ENCODE measurements at places on chromosomes 11 and 22. TPM values are rescaled to one million over a fixed set of nuclear protein-coding genes. Genes with fewer than 3 reads are reported as not detected.

The MMP8 gene
- not detected for total RNA-seq

DNA sequence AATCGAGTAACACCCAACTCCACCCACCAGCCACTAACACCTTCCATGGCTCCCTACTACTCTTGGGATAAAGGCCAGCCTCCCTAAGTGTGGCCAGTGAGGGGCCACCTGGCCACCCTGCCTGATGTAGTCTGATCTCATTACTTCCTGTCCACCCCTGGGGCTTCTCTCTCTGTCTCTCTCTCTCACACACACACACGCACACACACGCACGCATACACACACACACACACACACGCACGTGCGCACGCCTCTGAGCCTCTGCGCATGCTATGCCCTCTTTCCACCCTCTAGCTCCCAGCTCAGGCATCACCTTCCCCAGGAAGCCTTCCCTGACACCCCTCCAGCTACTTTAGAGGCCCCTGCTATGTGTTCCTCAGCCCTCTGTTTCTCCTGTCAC, 3.9 kb downstream of the MFNG start:
- H3K36me3 ChIP-seq: no peaks in the 10 kb centered on the region
- no peaks in the 10 kb centered on the region for H3K27me3 ChIP-seq
- H3K4me3 ChIP-seq: no peak overlapping the region
- DNase-seq: no peak
- H3K4me1 ChIP-seq: peaks cover 3% of the 10 kb centered on the region

GRCh38 chr11:26276798-26277424, 55.0 kb upstream of the ANO3 start:
- no peaks in the 10 kb centered on the region for H3K36me3 ChIP-seq
- no peaks in the 10 kb centered on the region for H3K27me3 ChIP-seq
- no peaks in the 10 kb centered on the region for H3K4me1 ChIP-seq
- no peak overlapping the region for H3K27ac ChIP-seq
- H3K4me3 ChIP-seq: no peak overlapping the region
- DNase-seq: peak; percentile 14

The TRIM44 gene
- 30.6 TPM for total RNA-seq

The PDE3B gene
- 23.4 TPM for total RNA-seq

- DNase-seq: peak; percentile 19
- no peaks in the 10 kb centered on the region for H3K36me3 ChIP-seq
- no peak overlapping the region for H3K4me3 ChIP-seq
These were observed 6.6 kb upstream of the MS4A12 start for GRCh38 chr11:60485987-60486386.
